ENCODE measurements at places on chromosomes 2 and 18. TPM values are rescaled to one million over a fixed set of nuclear protein-coding genes. Genes with fewer than 3 reads are reported as not detected.

SRD5A2 gene
- not detected for total RNA-seq

- DNase-seq = no peak
Observed at GRCh38 chr2:57437077-57437476, 609.5 kb upstream of the VRK2 start.

DNA sequence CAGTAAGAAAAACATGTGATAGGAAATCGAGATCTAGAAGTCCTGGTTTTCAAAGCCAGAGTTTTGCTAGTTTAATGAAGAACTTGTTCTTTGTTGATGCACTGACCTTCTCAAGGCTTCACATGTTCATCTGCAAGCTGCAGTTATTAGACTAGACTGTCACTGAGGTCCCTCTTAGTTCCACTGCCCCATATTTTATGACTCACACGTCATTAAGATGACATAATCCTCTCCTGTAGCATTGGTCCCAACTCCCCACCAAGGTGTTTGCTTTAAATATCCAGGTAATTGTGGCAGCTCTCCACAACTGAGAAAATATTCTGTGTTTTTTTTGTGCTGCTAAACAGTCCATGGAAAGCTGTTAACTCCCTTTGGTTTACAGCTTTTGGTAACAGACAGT lies 149.7 kb downstream of the MREG start:
- no peak for DNase-seq

- peak; percentile 96 for DNase-seq
Observed at GRCh38 chr2:46521215-46521683, 41.9 kb downstream of the TMEM247 start.

- DNase-seq = no peak
Observed at GRCh38 chr18:48136827-48137373, 206.4 kb upstream of the SMAD2 start.

GRCh38 chr2:34447097-34447496 lies 848.0 kb upstream of the FAM98A start:
- DNase-seq = no peak

Measured in lower leg skin (tissue), 4 donors.